ENCODE measurements at places on chromosomes 4 and X.
A peak's percentile ranks its signal among the peaks of the same experiment; 100 is the strongest.

GRCh38 chr4:138488533-138488932 is 246.4 kb upstream of the SLC7A11 start:
- DNase-seq: no peak

DNA sequence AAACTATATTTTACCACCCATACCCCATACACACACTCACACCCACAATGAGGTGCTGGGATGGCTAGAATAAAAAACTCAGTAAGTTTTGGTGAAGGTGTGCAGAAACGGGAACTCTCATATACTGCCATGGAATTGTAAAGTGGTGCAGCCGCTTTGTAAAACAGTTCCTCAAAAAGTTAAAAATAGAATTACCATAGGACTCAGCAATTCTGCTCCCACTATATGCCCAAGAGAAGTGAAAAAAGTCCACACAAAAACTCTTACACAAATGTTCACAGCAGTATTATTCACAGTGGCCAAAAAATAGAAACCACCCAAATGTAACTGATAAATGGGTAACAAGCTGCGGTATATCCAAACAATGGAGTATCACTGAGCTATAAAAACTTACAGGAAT is 6.5 kb downstream of the CENPU start:
- DNase-seq: no peak

- DNase-seq: peak; percentile 85
Measured at GRCh38 chr4:185305979-185306442, 89.7 kb downstream of the LRP2BP start.

GRCh38 chrX:131061306-131061705 is 3.2 kb downstream of the ARHGAP36 start:
- DNase-seq: no peak

- no peak for DNase-seq
Measured at GRCh38 chr4:83195269-83195668, 80.7 kb upstream of the PLAC8 start.

GRCh38 chr4:155891058-155891457 is 12.4 kb upstream of the TDO2 start:
- no peak for DNase-seq

DNA sequence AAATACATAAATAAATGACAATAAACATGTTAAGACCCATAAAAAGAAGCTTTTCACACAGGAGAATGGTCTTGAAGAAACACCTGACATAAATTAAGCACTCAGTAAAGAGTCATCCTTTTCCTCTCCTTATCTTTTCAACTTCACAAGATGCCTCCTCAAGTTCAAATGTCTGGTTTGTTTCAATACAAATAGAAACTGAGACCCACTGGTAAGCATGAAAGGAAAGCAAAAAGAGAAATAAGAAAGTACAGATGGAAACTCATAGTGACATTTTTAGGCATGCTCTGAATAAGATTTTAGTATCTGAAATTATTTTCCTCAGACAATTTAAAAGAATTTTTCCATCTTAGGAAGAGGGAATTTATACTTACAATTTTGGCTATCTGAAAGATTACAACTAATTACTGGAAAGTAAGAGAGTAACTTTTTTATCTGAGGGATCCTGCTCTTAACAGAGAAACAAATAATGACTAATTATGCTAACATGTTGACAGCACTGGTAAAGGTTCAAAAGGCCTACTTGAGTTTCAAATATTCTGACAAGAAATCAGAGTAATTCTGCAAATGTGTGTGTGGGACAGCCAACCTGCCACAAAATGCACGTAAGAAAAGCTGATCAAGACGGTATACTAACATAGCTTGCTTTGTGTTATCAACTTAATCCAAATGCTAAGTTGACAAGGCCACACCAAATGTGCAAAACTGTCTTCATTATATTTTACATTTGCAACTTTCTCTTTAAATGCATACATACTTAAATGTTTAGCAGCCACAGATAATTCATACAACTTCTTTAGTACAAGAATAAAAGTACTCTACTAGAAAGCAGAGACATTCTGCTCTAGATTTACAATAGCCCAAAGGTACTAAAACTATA is 113.0 kb downstream of the IQCM start:
- no peak for DNase-seq

DNA sequence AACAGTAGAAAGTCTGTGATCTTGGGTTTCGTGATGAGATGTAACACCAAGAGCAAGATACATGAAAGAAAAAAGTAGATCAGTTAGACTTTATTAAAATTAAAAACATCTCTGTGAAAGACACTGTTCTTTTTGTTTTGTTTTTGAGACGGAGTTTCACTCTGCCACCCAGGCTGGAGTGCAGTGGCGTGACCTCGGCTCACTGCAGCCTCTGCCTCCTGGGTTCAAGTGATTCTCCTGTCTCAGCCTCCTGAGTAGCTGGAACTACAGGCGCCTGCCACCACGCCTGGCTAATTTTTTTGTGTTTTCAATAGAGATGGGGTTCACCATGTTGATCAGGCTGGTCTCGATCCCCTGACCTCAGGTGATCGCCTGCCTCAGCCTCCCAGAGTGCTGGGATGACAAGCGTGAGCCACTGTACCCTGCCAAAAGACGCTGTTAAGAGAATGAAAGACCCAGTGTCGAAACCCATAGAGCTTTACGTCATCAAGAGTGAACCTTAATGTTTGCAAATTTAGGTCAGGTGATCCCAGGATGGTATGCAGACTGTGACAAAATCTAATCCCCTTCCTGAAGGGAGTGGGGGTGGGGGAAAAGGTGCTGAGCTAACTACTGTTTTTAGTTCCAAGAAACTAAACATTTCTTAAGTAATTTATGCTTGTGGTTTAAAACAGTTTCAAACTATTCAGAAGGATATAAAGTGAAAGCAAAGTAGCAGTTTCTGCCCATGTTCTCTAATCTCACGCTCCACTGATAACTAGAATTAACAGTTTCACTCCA is 8.0 kb downstream of the OFD1 start:
- no peak for DNase-seq

- DNase-seq: no peak
Measured at GRCh38 chr4:70678383-70678999, 9.8 kb upstream of the UTP3 start.

DNA sequence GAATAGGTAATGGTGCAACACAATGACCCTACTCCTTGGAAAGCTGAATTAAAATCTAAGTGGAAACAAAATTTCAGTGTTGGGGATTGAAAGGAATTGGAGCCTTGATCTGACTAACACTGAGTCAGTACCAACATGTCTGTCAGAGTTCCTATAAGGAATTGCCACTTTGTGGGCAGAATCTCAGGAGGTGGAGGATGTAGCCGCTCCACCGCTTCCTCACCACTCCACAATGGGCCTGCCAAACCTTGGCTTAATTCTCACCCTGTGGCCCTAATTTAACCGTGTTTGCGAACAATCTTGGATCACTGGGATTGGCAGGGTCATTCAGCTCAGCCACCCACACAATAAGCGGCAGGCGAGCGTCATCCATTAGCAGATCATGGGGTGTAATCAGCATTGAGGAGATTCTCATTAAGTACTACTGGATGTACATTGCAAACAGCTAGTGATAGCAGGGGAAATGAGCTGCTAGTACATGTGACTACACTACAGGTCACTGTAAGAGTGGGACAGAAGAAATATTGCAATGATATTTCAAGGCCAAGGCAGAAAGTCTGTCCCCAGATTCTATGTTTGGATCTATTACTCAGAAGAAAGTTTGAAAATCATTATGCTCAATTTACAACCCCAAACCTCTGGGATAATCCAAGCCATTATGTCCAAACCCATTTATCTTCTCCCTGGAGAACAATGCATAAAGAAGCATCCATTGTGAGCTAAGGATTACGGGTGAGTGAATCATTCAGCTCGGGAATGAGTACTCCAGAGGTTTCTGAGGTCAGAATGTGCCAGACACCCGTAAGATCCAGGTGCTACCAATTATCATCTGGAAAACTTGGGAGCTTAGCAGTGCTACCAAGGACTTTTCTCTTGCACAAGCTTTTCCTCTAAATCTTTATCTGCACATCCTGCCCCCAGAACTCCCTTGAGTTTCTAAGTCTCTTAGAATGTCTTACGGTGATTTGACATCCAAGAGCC is 5.8 kb downstream of the SRPX start:
- DNase-seq: no peak

GRCh38 chr4:38177035-38177546 is 216.9 kb downstream of the PTTG2 start:
- DNase-seq: no peak

DNA sequence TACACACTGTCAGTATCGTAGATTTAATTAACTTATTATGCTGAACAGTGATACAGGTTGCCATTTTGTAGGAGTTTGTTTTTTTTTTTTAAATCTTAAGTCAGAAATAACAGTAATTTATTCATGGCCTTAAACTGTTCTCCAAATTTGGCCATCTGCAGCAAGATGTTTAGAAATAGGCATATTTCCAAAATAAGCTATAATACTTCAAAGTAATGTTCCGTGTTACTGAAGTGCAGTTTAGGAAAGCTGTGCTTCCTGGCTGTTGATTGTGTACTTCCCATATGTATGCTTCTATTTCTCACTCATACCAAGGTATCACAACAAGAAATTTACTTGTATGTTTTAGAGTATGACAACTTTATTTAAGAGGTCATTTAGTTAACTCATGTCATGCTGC is 28.9 kb downstream of the CPEB2 start:
- no peak for DNase-seq

DNA sequence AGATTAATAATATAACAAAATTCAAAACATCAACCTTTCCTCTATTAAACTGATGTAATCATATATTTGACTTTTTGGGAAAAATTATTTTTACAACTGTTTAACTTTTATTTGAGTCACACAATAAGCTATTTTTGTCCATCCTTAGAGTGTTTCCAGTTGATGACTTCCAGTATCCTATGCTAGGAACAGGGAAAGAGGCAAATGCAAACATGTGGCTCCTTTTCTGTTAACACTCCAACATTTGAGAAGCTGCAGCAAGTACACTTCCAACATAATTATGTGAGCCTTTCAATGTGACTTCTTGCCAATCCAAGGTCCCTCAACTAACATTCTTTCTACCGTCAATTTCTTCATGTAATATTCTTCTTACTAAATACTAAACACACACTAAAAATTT is 117.7 kb downstream of the PPA2 start:
- no peak for DNase-seq

GRCh38 chrX:49019599-49020249 is 17.7 kb upstream of the GRIPAP1 start:
- DNase-seq: no peak

Measured in kidney epithelial cell (primary cell).